ENCODE measurements at places on chromosomes 3 and 15.

- no peak for DNase-seq
Observed at GRCh38 chr3:113186566-113186965, 24.8 kb upstream of the BOC start.

GRCh38 chr3:151387432-151387831 is 2.9 kb upstream of the P2RY12 start:
- DNase-seq = no peak

GRCh38 chr3:173826901-173827609 is 429.5 kb downstream of the NLGN1 start:
- DNase-seq = no peak

- DNase-seq = no peak
Observed at GRCh38 chr3:192168202-192168601, 559.1 kb downstream of the FGF12 start.

DNA sequence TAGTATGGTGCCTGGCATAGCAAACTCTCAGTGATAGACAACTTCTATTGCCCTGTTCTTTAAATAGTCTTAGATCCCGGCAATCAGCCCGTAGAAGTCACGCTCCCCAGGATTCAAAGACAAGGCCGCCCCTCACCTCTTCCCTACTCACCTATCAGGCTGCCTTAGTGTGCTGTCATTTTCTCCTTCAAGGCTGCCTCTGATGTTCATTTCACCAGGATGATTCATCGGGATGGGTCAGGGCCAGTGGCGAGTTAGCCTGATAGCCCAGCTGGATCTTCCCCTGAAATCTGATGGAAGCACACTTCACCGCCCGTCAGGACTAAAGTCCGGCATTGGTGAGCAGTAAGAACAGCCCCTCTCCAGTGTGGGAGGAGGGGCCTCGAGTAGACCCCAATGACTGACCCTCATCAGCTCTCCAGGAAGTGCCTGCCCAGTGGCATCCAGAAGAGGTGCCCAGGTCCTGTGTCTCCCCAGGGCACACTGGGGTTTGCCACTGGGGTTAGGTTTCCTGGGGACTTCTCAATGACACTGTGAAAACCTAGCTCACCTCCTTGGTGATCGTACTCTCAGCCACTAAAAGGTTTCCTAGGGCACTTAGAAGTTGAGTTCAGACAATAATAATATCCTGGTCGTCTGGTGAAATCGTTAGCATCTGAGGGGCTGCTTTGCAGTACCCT is 37.5 kb downstream of the TPM1 start:
- DNase-seq = no peak

DNA sequence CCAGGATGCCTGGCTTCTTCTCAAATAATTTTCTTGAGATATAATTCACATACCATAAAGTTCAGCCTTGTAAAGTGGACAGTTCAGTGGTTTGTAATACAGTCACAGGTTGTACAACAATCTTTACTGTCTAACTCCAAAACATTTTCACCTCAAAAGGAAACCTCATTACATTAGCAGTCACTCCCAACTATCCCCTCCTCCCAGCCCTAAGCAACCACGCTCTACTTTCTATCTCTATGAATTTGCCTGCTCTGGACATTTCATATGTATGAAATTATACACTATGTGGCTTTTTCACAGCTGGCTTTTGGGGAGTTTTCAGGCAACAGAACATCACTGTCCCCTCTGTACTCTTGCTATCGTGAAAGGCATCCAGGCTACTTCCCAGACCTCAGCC is 17.5 kb downstream of the TGM5 start:
- no peak for DNase-seq

DNA sequence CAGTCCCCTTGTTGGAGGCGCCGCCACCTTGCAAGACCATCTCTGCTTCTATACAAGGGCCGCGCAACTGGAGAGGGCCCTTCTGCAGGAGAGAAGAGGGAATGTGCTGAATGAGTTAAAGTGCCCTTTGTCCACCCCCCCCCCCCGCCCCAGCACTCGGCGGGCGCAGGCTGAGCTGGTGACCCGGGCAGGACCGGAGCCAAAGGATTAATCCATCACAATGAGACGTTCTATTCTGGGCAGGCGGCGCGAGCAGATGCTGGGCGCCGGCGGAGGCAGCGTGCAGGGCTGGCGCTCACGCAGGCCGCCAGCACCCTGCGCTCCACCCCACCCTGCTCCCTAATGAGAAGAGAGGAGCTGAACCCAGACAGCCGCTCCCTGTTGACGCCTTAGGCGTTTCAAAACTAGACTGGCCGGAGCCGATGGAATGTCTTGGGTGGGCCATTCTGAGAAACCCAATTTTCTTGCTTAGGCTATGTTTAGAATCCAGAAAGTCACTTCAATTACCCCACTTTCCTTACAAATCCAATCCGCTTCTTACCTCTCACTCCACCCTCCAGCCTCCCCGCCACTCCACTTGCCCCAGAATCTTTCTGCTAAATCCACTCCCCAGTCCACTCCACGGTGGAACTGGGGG is 32.9 kb downstream of the GJD2 start:
- peak; percentile 67 for DNase-seq

DNA sequence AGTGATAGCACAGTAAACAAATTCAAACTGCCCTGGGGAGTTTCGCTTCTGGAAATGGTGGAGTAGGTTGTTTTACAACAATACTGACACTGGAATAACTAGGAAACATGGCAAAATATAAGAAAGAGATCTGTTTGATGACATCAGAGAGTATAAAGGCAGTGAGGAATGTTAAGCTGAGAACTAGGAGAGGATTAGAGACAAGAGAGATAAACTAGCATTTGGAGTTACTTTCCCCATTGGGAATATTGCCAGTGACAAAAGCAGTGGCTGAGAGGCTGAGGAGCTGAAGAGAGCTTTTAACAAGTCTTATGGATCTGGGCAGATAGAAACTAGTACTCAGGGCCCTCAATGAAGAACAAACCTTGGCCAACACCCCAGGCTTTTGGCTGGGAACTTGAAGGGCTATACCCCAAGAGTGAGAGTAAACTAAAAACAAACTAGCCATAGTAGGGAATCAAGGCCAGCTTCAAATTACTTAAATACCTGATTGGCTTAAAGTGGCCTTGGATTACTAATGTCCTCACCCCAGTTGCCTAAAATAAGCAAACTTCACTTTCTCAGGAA is 280.4 kb downstream of the KLF13 start:
- no peak for DNase-seq

GRCh38 chr3:129469026-129469425 is 29.0 kb downstream of the IFT122 start:
- DNase-seq = no peak

- DNase-seq = no peak
Observed at GRCh38 chr15:52290800-52291199, 4.8 kb downstream of the MYO5C start.

DNA sequence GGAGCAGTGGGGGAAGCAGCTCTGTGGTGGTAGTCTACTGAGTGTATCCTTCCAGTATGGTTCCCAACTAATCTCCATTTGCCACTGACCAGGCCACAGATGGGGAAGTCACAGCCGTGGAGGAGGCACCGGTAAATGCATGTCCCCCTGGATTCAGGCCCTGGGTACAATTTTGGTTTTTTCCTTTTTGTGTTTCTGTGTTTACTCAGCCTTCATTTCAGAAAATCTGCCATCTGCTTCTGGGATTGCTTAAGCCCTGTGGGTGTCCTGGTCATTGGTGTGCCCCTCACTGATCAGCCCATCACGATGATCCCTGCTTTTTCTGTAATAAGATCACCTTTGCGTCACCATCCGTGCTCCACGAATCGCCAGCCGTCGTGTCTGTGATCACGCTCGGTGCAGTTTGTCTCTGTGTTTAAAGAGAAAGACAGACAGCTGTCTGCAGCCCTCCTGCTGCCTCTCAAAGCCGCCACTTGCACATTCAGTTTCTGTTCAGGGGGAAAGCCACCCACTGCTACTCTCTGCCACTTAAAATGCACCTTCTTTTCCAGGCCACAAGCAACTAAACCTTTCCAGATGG is 68.9 kb downstream of the DNASE1L3 start:
- no peak for DNase-seq

DNA sequence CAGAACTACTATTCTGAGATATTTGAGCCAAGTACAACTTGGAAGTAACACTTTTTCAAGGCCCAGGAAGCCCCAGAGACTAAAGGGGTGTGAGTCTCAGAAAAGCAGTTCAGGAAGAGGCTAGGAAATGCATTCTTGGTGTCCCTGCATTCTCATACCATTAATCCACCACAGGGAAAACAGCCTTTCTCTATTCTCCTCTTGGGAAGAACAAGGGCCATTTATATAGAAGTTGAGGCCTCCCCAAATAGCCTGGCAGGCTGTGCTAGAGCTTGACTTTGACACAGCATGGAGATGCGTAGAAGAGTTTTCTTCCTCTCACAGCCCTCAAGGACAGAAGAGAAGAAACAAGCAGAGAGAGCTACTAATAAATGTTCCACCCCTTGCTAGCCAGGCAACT is 5.5 kb upstream of the NR2C2 start:
- no peak for DNase-seq

DNA sequence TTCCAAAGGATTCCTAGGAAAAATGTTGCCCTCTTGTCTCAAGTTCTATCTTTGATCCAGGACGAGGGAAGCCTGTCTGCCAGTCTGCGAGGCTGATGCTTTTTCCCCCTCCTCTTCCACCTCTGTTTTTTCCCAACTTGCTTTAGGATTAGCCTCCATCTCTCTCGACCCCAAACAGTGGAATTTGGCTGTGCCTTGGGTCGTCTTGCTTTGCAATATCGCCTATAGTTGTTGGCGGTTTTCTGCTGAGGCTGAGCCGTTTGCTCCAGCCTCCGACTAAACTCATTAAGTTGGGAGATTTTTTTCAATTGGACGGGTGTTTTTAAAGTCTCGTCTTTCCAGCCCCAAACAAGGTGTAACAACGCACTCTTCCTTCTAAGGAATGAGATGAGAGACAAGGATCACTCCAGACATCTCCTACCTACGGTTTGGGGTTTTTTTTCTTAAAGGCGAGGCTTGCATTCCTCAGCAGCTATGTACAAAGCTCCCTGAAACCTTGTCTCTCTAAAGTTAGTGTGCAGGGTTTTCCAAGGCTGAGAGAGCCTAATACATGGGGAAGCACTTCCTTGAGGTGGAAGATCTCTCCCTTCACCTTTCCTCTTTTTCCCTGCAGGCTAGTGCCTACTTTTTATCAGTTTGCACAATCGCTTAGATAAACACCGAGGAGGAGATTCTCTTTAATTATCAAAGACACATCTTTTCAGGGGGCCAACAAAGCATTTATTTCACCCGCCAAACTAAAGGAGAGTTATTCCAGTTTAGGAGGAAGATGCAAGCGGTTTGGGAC is 4.8 kb upstream of the NR2F2 start:
- no peak for DNase-seq

- no peak for DNase-seq
Observed at GRCh38 chr3:132606085-132606484, 9.0 kb downstream of the ACKR4 start.

DNA sequence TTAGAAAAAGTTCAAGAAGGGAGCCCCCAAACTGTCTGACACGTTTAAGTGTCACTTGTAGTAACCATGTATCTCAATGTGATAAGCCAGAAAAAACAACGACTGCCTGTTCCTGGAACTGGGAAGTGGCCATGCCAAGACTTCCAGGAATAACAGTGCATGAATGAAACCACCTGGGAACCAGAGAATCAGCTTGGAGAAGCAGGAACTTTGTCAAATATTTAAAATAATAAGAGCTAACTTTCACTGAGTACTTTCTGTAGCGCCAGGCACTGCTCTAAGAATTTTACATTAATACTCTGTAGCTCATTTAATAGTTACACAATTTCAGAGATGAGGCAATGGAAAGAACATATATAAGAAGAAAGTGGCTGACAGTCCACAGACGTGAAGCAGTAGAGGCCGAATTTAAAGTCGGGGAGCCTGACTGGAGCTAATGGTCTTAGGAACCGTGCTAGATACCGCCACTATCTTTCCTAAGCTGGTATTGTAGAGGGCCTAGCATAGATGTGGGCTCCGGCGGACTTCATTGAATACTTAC is 876 bp downstream of the PLSCR1 start:
- peak; percentile 33 for DNase-seq

DNA sequence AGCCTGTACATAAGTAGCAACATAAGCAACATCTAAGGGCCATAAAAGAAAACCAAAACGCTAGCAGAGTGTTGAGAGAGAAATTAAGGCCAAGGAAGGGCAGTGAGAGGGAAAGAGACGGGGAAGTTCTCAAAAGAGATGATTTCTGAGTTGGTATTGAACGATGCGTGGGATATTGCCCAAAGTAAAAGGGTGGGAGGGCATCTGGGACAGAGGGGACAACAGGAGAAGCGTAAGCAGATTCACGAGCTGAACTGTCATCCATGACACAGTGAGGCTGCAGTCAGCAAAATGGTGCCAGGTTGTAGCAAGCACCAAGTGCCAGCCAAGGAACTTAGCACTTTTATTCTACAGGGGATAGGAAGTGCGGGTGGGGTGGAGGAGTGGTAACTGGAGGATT is 11.8 kb downstream of the NCEH1 start:
- DNase-seq = no peak

DNA sequence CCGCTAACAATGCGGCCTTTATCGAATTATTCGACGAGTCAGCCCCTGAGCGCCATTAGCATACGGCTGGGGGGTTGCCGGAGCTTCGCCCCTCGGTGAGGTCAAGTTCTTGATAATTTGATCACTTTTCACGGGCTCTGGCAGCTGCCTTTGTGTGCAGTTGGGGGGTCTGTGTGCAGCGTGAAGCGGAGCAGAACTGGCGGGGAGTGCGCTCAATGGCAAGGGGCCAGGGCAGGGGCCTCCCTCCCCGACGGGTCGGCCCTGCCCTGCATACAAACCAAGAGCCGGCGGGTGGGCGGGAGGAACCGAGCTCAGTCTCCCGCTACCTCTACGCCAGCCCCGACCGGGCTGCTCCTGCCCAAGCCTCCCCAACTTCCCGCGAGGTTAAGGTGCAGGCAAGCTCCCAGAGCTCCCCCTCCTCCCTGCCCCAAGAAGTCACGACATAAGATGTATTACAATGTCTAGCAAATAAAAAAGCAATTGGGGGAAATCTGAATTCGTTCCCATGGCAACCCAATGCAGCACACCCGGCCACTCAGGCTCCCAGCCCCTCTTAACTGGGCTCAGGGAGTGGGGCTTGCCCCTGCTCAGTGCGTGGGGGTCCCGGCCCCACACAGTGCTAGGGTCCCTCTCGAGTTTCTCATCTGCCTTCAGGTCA is 34.1 kb upstream of the POLG start:
- no peak for DNase-seq

GRCh38 chr15:90807074-90807785 is 61.2 kb upstream of the FURIN start:
- no peak for DNase-seq
